Activated CD8-positive, alpha-beta T cell treated with anti-CD3 and anti-CD28 coated beads, Interleukin-2, amount 10 ng/mL, durations not matched to agents 7 days and 5 days (primary cell): ENCODE measurements at places on chromosomes 1 and 21.

DNA sequence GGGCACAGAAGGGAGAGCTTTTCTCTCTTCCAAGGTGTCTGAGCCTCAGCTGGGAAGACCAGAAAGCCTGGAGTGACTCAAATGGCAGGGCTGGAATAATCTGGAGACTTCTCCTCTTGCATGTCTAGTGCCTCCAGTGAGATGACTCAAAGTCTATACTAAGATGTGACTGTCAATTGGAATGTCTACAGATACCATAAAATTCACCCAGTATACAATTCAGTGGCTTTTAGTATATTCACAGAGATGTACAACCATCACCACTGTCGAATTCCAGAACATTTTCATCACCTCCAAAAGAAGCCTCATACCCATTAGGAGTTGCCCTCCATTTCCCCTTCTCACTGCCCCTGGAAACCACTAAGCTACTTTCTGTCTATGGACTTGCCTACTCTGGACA lies 47.9 kb upstream of the CNN3 start:
- no peak for DNase-seq

- peak; percentile 82 for DNase-seq
Measured at GRCh38 chr1:39196244-39197215, 8.0 kb upstream of the MACF1 start.

- no peak for DNase-seq
Measured at GRCh38 chr1:116919802-116920201, 10.1 kb downstream of the PTGFRN start.

DNA sequence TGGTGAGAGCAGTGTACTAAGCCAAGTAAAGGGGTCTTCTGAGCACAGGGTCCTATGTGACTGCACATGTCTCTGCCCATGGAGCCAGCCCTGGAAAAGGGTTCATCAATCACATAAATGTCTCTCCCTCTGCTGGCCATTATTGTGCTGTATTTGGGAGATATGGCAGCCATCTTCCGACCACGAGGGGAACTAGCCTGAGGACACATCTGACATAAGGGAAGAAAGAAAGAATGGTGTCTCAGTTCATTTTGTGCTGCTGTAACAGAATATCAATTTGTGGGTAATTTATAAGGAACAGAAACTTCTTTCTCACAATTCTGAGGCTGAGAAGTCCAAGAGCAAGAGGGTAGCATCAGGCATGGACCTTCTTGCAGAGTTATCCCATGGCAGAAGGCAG lies 55.1 kb upstream of the GJA5 start:
- no peak for DNase-seq

DNA sequence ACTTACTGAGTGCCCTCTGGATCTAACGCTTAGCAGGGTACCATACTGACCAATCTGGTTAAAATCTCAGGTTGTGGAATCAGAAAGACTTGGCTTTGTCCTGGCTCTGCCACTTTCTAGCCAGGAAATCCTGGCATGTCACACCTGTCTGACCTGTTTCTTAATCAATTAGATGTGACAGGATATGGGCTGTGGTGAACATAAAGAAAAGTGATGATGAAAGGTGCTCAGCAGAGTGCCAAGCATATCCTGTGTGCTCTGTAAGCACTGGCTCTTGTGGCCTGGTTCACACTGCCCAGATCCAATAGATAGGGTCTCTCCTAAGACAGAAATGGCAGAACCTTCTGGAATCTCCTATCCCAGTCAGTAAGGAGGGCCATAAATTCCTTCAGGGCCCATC lies 53.9 kb downstream of the PHC2 start:
- peak; percentile 33 for DNase-seq

DNA sequence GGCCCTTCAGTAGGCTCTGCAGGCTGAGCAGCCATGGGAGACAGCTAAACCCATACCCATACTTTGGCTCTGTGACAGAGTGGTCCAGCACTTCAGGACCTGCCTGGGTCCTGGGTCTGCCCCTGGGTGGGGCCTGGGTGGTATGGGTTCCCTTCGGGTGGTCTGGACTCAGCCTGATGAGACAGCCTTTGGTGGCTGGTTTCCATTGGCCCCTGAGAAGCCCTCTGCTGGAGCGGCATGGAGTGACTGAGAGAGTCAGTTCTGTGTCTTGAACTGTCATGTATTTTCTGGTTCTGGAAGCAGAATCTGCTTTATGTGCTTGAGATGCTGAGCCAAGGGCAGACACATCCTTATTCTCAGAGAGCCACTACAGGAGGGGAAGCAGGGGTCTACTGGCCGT lies 31.3 kb upstream of the KCNA2 start:
- DNase-seq, result no peak

DNA sequence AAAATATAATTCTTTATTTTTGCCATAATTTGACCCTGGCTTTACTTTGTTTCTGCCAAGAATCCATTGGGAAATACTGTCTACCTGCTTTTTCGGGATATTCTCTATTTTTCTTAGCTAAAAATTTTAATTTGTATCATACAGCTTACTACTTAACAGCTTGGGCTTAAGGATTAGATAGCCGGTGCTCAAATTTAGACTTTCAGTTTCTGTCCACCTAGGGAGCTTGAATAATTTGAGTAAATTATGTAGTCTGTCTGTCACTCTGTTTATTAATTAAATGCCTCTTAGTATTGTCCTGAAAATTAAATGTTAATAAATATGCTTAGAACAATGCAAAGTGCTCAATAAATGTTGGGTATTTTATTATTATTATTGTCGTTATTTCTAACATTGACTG lies 6.7 kb downstream of the SYCP1 start:
- DNase-seq, result no peak

- DNase-seq, result no peak
Measured at GRCh38 chr1:233598891-233599541, 14.9 kb upstream of the KCNK1 start.

DNA sequence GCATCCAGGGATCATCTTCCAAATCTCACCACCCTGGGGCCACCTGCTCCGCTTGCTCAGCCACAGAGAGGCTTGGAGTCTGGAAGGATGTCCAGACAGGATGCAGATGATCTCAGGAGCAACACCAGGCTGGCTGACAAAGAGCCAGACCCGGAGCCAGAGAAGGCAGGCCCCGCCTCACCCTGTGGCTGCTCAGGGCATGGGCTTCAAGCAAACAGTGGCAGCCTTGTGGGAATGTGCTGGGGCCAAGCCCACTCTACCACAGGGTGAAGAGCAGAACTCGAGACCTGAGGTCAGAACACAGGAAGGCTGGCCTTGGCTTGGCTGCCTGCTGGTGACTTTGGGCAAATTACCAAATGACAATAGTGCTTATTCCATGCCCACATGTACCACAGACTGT lies 45.5 kb downstream of the MRPL37 start:
- DNase-seq, result no peak

DNA sequence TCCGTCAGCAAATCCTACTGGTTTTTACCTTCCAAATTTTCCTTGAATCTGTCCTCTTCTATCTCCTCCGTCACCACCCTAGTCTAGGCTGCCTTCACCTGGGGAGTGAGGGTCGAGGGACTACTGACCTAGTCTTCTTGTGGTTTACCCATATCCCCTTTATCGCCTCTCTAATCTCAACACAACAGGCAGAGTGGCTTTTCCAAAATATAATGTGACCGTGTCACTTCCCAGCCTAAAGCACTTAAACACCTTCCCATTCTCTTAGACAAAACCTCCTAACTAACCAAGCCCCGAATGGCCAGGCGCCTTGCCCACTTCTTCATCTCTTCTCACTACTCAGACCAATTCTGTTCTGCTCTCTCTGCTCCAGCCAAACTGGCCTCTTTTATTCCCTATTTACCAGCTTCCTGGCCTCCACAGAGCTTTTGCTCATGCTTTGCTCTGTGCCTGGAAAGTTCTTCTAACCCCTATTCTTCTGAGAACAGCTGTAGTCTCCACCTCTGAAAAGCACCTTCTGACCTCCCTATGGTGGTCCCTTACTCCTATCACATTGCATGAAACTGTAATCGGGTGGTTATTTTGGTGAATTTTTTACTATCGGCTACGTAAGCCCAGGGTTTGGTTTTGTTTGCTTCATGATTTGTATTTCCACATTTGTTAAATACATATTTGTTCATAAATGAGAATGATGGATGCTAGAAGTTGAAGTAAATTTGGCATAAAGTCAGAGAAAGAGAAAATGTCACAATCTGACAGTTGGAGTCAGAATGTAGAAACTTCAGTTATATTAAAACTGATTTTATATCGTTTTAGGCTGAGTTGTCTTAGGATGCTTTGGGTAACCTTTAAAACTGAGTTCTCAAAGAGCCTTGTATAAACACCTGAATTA lies 1.2 kb upstream of the NBPF1 start:
- peak; percentile 19 for DNase-seq

DNA sequence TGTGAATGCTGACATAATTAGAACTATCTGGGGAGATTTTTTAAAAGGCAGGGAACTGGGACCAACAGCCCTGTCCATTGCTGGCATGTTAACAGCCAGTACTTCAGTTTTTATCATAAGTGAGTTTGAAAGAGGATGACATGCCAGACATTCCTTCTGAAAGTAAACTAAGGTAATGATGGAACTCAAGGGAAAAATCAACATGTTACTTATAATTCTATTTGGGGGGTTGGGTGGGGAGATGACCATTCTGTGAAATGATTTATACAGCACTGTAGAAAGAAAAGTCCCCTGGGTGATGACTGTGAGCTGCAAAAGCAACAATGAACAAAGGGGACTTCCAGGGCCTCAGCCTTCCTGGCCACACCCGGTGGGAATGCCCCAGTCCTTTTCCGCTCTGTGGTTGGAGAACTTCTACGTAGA lies 5.4 kb upstream of the LAMC2 start:
- no peak for DNase-seq

DNA sequence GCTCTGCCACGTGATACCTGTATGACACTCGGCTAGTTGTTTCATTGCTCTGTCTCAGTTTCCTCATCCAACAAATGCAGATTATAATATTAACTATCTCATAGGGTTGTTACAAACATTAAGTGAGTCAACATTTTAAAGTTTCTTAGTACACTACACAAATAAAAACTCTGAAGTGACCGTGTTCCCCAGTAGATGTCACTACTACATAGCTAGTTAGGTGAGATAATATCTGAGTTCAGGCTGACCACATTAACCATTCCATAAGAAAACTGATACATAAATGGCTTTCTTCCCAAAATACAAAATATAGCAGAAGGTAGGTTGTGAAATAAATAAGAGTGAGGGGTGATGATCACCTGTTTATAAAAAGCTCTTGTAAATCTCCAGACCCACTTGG lies 214.1 kb downstream of the NUF2 start:
- no peak for DNase-seq

- no peak for DNase-seq
Measured at GRCh38 chr1:46749921-46750404, 31.0 kb upstream of the EFCAB14 start.

DNA sequence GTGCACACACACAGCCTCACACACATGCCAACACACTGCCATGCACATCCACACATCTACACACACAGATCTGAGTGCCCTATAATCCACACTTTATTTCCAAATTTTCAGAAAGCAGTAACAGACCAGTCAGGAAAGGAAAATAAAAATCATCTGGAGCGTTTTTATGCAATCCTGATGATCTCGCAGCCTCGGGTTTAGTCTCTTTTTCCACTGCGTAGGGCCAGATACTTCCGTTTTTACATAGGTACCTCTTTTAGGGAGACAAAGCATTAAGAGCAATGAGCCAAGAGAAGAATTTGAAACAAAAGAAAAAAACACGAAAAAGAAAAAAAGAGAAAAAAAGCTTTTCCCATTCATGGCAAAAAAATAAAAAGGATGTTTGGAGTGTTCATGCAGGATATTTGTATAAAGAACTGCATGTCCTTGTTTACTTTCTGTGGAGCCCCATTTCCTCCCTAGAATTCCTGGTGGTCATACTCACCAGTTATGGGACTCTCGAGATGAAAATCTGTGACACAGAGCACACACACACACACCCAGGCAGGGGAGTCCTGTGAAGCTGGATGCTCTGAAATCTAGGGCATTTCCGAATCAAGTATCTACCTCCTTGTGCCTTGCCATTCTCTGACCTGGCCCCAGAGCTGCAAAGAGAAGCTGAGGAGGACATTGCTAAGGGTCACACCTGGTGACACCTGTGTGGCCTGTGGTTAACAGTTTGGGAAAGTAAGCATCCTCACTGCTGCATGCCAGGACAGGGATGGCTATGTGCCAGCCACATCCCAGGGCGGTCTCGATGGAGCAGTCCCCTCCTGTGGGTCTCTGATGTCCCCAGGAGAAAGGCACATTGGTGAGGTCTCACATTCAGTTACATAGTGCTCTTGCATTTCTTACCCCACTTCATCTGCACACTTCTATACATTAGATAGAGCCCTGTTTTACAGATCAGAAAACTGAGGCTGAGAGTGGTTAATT lies 83.6 kb downstream of the RUNX1 start:
- DNase-seq, result no peak

GRCh38 chr1:101107496-101108110 lies 82.0 kb upstream of the DPH5 start:
- DNase-seq, result no peak

GRCh38 chr1:23590058-23590783 lies 30.9 kb upstream of the ID3 start:
- peak; percentile 42 for DNase-seq

DNA sequence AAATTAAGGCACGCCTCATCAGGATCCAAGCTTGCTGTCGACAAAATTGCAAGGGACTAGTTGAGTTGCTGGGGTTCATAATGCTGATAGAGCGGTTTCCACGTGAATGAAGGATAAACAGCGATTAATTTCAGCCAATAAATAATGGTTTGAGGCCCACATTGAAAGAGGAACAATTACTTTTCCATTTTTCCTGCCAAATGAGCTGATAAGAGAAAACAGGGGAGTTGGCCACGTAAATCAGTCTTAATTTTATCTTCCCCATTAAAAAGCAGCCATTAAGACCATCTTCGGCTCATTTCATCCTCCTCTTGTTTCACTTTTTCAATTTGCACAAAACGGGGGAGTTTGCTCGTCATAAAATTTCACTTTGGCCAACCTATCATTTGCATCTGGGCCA lies 235.5 kb upstream of the RRP15 start:
- DNase-seq, result no peak

- no peak for DNase-seq
Measured at GRCh38 chr1:188154761-188155160, 1326.0 kb downstream of the PLA2G4A start.

DNA sequence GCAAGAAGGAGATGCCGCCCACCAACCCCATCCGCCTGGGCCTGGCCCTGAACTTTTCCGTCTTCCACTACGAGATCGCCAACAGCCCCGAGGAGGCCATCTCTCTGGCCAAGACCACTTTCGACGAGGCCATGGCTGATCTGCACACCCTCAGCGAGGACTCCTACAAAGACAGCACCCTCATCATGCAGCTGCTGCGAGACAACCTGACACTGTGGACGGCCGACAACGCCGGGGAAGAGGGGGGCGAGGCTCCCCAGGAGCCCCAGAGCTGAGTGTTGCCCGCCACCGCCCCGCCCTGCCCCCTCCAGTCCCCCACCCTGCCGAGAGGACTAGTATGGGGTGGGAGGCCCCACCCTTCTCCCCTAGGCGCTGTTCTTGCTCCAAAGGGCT lies 732 bp downstream of the SFN start:
- no peak for DNase-seq

- DNase-seq, result no peak
Measured at GRCh38 chr1:98949621-98950020, 55.0 kb downstream of the PLPPR5 start.
